Foreskin keratinocyte (primary cell): ENCODE measurements at places on chromosomes 16 and 17. TPM values are rescaled to one million over a fixed set of nuclear protein-coding genes. Genes with fewer than 3 reads are reported as not detected.

Gene RNF157
- not detected in 2 replicates for total RNA-seq

Gene TVP23C
- total RNA-seq, result 3.2 and 7.2 TPM in 2 replicates

Gene PRR35
- not detected in 2 replicates for total RNA-seq

Gene KAT2A
- total RNA-seq, result 31.6 and 35.0 TPM in 2 replicates

Gene CSH2
- total RNA-seq, result not detected in 2 replicates

- peak; percentile 87 for DNase-seq
These were observed 377.0 kb upstream of the TNRC6C start for GRCh38 chr17:77581480-77581879.

DNA sequence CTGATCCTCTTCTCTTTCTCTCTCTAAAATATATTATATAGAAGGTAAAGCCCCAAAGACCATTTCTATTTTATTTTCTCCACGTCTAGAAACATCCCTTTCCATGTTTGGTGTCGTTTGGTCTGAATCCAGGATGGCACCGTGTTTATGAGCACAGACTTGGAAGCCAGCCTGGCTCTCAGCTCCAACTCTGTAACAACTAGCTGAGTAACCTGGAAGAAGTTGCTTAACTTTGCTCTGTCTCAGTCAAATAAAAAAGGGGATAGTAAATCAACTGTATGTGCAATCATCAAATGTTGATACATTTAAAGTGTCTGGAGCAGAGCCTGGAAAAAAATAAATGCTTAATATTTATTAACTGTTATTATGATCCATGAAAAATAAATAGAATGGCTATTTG lies 249.8 kb upstream of the MAF start:
- DNase-seq, result no peak

DNA sequence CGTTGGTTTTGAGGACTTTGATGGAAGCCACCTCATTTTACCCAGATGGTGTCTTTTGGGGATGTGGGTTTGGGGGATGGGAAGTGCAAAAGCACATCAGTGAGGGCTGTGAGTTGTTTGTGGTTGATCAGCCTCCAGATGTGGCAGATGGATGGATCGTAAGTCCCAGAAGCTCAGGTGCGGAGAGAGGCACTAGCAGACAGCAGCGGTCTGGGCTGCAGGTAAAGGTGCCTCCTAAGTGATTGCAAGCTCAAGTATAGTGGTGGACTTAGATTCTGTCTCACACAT lies 18.0 kb downstream of the HS3ST3B1 start:
- no peak for DNase-seq

DNA sequence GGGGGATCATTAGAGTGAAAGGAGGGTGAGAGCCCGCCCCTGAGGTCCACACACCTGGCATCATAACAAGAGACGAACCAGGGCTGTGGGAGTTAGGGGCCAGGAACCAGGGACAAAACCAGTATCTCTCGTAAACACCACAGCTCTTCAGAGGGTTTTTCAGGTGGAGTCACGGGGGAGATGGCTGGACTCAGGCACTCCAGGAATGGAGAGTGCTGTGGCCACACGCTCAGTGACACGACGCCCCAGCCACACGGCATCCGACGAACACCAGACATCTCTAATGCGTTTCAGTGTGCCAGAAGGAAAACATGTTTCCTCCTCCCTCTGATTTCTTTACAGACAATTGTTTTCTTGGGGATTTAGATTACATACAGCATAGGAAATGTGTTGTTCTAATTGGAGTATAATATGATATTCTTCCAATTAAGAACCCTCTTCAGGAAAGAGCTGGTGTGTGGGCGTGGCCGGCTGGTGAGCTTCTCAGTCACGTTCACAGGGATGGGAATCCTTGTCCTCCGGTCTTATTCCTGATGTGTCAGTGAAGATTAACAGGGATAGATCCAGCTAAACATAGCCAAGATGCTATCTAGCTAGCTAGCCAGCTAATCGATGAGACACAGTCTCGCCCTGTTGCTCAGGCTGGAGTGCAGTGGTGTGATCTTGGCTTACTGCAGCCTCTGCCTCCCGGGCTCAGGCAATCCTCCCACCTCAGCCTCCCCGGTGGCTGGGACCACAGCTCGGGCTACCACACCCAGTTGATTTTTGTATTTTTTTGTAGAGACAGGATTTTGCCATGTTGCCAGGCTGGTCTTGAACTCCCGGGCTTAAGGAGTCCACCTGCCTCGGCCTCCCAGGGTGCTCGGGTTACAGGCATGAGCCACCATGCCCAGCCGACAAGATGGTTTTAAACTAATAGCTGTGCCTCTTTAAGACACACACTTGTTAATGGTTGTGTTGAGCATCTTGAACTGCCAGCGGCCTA lies 98.6 kb downstream of the BANP start:
- no peak for DNase-seq

GRCh38 chr16:17238285-17239028 lies 232.3 kb downstream of the XYLT1 start:
- no peak for DNase-seq

DNA sequence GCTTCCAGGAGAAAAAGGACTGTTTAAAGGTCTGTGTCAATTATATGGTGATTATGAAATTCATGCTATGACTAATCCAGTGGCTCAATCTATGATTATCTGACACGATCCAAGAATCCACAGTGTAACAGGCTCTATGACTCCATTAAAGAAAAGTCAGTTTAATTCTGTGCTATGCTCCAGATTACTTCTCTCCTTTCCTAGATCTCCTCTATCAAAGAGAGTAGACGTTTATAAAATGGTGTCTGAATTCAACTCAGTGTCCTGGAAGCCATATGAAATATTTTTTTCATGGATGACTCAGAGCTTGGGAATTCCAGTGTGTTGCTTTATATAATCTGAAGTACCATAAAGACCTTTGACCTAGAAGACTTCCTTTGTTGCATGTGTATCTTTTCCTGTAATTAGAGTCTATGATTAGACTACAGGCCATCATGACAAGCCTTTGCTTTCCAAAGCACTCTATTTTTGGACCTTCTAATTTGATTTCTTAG lies 27.0 kb upstream of the NF1 start:
- peak; percentile 80 for DNase-seq

GRCh38 chr17:77927777-77928518 lies 30.6 kb upstream of the TNRC6C start:
- DNase-seq, result no peak

DNA sequence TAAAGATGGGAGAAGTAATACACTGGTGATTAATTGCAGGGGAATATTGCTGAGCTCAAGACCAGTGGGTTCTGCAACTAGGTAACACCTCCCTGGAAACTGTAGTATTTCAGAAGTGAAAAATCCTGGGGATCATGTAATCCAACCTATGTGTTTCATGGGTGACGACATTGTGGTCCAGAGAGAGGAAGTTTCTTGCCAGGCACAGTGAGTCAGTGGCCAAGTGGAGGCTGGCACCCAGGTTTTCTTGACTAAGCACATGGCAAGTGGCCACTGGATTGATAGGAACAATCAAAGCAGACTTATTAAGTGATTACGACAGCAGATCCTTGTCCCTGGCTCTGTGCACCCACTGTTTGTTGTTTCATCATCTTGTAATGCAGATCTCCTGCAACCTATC lies 14.6 kb upstream of the CIITA start:
- DNase-seq, result peak; percentile 93

GRCh38 chr16:20624882-20625807 lies 49.0 kb upstream of the ACSM2B start:
- DNase-seq, result no peak

DNA sequence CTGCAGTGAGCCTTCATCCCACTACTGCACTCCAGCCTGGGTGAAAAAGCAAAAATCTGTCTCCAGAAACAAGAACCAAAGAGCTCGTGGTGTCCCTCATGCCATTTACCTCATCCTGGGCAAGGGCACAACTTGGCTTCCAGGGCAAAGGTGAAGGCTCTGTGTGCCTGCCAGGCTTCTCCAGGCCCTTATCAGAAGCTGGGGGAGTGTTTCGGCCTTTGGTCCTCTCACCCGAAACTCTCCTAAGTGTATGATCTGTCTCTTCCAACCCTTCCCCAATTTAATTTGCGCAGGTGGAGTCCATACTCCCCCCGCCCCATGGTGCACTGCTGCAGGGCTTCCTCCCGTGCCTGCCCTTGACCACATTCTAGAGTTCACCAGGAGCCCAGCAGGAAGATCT lies 1.1 kb downstream of the CES2 start:
- no peak for DNase-seq

GRCh38 chr17:73380439-73381106 lies 68.8 kb upstream of the CDC42EP4 start:
- DNase-seq, result no peak

GRCh38 chr17:10114931-10115535 lies 83.4 kb downstream of the GAS7 start:
- DNase-seq, result peak; percentile 55

DNA sequence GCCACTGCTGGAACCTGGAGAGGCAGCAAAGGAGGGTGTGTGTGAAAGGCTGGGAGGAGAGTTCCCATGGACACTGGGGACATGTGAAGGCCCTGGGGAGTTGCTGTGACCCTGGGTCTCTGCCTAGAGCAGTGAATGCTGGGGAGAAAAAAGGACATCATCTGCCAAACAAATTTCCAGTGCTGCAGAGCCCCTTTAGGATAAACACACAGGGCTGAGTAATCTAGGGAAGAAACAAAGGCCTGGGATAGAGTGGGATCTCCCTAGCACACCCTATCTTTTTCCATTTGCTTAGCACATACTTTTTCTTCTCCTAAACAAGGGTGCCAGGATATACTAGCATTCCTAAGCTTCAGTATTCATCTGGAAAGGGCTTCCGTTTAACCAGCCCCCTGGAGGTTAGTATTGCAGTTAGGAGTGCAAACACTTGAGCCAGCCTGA lies 3.3 kb upstream of the HIGD1B start:
- no peak for DNase-seq
